ENCODE measurements at places on chromosomes 4 and X.
A peak's percentile ranks its signal among the peaks of the same experiment; 100 is the strongest.

GRCh38 chr4:57774171-57774570 is 664.0 kb upstream of the IGFBP7 start:
- no peak for DNase-seq

DNA sequence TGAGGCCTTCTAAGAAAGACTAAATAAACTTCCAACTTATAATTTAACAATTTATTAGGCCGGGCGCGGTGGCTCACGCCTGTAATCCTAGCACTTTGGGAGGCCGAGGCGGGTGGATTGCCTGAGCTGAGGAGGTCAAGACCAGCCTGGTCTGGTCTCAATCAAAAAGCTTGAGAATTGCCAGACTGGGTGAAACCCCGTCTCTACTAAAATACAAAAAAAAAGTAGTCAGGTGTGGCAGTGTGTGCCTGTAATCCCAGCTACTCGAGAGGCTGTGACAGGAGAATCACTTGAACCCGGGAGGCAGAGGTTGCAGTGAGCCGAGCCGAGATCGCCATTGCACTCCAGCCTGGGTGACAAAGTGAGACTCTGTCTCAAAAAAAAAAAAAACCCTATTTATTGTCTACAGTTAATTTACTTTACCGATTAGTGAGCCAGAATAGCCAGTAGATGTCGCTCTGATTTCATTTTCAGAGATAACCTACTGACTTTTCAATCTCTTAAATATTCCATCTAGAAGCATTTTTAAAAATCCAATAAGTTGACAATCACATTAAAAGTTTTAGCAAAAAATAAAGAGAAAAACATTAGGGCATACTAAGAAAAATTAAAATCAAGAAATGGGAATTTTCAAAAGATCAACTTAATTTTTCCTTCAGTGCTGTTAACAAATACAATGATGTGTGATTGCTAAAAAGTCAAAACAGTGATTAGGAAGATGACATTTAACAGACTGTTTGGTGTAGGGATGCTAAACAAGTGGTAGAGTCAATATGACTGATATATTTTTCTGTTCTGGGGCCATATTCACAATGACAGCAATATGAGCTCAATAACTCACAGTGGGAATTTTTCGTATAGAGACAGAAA is 4.3 kb upstream of the SHROOM3 start:
- DNase-seq = peak; percentile 13

DNA sequence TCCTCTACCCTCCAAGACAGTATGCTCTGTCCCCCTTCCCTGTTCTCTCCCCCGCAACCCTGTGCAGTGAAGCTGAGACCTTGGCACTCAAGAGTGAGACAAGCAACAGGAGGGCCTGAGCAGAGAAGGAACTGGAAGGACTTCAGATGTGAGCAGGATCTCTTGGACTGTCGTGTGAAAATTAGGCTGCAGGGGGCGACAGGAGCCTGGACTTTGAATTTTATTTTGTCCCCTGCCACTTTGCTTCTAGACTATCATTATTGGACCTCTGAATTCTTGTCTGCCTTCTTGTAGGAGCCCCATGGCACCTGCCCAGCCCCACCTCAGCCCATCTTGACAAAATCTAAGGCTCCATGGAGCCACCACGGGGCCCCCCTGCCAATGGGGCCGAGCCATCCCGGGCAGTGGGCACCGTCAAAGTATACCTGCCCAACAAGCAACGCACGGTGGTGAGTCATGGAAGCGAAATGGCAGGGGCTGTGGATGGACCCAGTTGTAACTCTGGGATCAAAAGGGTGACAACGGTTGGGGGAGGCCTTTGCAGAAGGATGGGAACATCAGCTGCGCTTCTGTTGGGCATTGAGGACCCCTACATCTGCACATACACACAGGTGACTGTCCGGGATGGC is 1.7 kb downstream of the ARAF start:
- DNase-seq = no peak

DNA sequence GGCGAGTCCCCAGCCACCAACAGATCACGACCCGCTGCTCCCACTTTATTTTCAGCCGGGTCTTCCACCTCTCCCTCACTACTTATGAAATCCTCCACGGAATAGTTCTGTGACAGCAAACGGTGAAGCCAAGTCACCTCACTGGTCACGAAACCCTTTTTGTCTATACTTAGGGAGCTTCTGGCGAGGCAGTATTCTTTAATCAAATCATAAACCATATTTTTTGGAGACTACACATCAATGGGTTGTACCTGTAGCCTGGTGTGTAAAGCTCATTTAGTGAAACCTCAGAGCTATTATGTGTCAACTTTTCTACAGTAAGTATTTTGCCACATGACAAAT is 809 bp upstream of the H2AZ1 start:
- DNase-seq = no peak

GRCh38 chr4:77269505-77269904 is 112.5 kb downstream of the CCNG2 start:
- no peak for DNase-seq

- DNase-seq = no peak
Measured at GRCh38 chrX:153792368-153792767, 1.8 kb downstream of the IDH3G start.

DNA sequence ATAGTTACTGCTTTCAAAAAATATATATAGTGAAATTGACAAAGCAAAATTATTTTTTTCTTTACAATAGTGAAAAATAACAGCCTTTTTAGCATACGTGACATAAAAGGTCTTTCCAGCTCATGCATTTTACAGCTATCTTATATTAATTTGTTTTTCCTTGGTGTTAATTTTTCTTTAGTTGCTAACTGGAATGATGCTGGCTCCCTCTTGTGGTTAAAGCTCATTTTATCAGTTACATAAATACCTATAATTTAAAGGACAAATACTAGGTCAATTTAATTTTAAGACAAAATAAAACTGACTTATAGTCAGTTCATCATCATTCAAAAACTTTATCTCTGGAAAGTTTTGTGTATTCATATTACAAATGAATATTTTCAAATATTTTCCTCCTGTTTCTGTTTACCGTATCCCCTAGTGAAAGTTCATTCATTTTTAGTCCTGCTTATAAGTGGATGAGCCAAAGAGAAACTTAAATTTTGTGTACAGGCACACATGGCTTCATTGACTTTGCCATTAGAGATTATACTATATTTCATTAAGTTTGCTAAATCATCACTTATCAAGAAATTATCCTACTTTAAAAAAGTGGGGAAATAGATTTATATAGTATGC is 9.9 kb upstream of the ANAPC4 start:
- DNase-seq = peak; percentile 46

- no peak for DNase-seq
Measured at GRCh38 chr4:55880652-55881280, 27.3 kb downstream of the EXOC1 start.
